ENCODE measurements at places on chromosomes 12 and 14.
A peak's percentile ranks its signal among the peaks of the same experiment; 100 is the strongest.

DNA sequence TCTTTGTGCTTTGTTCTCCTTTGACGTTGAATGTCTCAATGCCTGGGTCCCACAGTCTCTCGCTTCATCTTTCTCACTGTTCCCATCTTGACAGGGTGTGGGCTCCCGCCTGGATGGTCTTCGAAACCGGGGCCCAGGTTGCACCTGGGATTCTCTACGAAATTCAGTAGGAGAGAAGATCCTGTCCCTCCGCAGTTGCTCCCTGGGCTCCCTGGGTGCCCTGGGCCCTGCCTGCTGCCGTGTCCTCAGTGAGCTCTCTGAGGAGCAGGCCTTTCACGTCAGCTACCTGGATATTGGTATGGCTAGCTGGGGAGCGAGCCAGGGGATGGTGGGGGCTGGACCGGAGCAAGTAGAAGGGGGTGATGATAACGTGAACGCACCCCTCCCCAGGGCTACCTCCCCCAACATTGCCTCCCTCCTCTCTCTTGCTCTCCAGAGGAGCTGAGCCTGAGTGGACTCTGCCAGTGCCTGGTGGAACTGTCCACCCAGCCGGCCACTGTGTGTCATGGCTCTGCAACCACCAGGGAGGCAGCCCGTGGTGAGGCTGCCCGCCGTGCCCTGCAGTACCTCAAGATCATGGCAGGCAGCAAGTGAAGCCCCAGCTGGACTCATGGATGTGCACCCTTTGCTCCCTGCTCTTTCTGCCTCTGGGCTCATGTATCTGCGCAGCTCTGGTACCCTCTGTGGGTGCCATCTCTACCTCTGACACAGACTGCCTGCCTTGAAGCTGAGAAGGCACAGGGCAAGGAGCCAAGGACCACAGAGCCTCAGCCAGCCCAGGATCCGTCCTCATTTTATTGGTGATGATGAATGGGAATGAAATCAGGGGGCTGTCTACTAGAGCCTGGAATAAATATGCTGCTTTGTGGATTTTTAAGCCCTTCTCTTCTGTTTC lies 1.5 kb downstream of the NPFF start:
- no peak for DNase-seq

- DNase-seq: no peak
Measured at GRCh38 chr14:51960866-51961265, 28.5 kb upstream of the RTRAF start.

GRCh38 chr12:11896417-11896929 lies 174.3 kb upstream of the BCL2L14 start:
- peak; percentile 82 for DNase-seq

DNA sequence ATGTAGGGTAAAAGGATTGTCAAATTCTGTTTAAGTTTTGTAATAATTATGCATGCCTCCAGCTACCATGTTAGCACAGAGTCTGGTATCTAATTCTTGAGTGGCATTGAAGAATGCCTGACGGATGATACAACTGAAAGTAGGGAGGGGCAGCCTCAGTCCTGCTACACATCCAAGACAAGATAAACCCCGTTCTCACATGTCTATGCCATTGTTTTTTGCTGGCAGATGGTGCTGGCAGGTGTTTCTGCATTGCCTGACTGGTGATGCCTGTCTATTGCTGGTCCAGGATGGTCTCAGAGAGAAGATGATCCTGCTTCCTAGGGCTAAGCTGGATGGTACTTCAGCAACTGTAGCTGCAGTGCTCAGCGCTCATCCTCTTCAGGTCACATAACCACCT lies 245.8 kb upstream of the NAV3 start:
- DNase-seq: no peak

DNA sequence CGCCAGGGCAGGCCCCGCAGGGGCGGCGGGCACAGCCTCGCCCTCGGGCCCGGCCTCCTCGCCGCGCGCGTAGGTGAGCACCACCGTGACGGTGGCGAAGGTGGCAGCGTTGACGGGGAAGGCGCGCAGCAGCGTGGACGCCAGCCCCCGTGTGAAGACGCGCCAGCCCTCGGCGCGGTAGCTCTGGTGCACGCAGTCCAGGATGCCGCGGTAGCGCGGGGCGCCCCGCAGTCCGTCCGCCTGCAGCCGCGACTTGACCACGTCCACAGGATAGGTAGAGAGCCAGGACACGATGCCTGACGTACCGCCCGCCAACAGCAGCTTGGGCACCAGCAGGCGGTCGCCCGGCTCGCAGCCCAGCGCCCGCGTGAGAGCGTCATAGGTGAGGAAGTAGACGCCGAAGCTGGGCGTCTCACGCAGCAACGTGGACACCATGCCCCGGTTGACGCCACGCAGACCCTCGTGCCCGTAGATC lies 13.9 kb downstream of the SLC25A29 start:
- no peak for DNase-seq

- no peak for DNase-seq
Measured at GRCh38 chr12:107670999-107671643, 14.5 kb upstream of the PWP1 start.

GRCh38 chr12:119673634-119674033 lies 5.7 kb downstream of the PRKAB1 start:
- DNase-seq: no peak

GRCh38 chr12:67388331-67389138 lies 119.4 kb downstream of the CAND1 start:
- no peak for DNase-seq

DNA sequence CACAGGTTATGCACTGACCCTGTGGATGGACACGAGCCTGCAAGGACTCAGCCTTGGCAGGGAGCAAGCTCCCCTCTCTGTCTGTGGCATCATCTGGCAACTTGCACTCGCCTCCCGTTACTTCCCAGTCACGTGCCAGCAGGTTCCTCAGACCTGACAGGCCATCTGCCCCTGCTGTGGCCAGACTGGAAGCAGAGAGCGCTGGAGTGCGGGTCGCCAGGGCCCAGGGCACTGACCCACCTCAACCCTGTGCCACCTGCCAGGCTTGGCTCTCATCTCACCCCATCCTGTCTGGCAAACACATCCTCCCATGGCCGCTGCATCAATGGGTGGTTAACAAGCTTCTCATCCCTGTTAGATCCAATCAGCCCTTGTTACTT lies 28.4 kb downstream of the SLC6A12 start:
- DNase-seq: no peak

DNA sequence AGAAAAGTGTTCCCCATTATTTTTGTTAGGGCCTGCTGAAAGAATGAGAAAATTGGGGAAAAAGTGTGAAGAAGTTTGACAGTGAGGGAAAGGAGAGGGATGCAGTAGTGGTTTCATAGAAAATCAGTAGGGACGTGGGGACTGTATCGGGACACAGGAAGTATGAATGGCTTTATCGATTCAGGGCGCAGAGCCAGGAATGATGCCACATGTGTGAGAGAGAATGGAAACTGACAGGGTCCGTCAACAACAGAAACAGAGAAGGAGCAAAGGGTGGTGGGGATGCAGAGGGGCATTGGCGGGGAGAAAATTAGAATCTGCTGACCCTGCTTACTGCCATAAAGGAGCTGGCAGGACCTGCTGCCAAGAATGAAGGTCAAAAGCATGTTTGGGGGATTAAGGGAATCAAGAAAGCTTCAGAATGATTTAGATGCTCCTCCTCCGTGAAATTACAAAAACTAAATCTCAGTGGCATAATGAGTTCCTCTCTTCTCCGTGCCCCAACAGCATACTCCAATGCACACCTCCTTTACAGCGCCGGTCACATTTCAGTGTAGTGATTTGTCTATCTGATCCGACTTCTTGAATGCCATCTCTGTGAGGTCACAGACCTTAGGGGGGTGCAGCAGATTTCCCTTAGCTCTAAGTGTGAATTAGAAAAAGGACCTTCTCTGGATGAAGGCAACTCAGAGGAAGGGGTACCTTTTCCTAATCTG lies 92.6 kb downstream of the EMP1 start:
- DNase-seq: peak; percentile 22

Data from NCI-H1105 treated with DMSO at 0.1 percent for 48 hours (cell line).